ENCODE measurements at places on chromosomes 5 and 9. TPM values are rescaled to one million over a fixed set of nuclear protein-coding genes. Genes with fewer than 3 reads are reported as not detected.

Gene FBXO4
- 4.8 TPM for total RNA-seq

Gene BRIX1
- 40.1 TPM for total RNA-seq

Gene TMEM215
- not detected for total RNA-seq

Gene GMCL2
- not detected for total RNA-seq

Gene DNAJC18
- total RNA-seq: 8.1 TPM

Gene AMBP
- total RNA-seq: not detected

Gene STKLD1
- total RNA-seq: 0.27 TPM

Gene ZNF658
- total RNA-seq: 2.7 TPM

Gene IFNK
- total RNA-seq: not detected

Gene PCDHB14
- 1.5 TPM for total RNA-seq

Gene SEMA5A
- 4.0 TPM for total RNA-seq

Gene IFNA2
- not detected for total RNA-seq

Gene SLC25A2
- not detected for total RNA-seq

Gene MYMK
- total RNA-seq: not detected

Gene PCDHB8
- 0.34 TPM for total RNA-seq

Gene NUDT12
- total RNA-seq: 11.2 TPM

Gene PTTG1
- total RNA-seq: 38.9 TPM

Gene LYRM7
- total RNA-seq: 3.8 TPM

Gene SOX30
- not detected for total RNA-seq

Gene ZNF454
- 5.8 TPM for total RNA-seq

Gene ELAVL2
- 0.68 TPM for total RNA-seq

Gene DNAJB5
- total RNA-seq: 25.5 TPM

Gene ACTBL2
- 1.5 TPM for total RNA-seq

Gene LVRN
- not detected for total RNA-seq

Gene TLX3
- 0.58 TPM for total RNA-seq

Gene TMEM38B
- 12.0 TPM for total RNA-seq

Gene DOK3
- 1.1 TPM for total RNA-seq

Gene CCIN
- total RNA-seq: not detected

Gene DMAC1
- total RNA-seq: 15.3 TPM

Gene YTHDC2
- total RNA-seq: 20.4 TPM

Gene ENTPD8
- total RNA-seq: not detected

Gene INSL6
- total RNA-seq: not detected

Gene SERF1A
- total RNA-seq: 7.8 TPM

Gene AGXT2
- total RNA-seq: not detected

Gene IFNA13
- not detected for total RNA-seq

Gene CD274
- total RNA-seq: 6.6 TPM

Gene LCN2
- total RNA-seq: 283 TPM

Gene NME5
- 7.9 TPM for total RNA-seq

Gene CD72
- total RNA-seq: 1.7 TPM

Gene MLANA
- total RNA-seq: not detected

Gene RFESD
- total RNA-seq: 0.21 TPM

Gene STPG3
- not detected for total RNA-seq

Gene PCDHB11
- 1.8 TPM for total RNA-seq

Gene EQTN
- total RNA-seq: not detected

Gene OR1Q1
- total RNA-seq: not detected

Gene IL4
- not detected for total RNA-seq

Gene CD14
- total RNA-seq: 0.29 TPM

Gene TNFSF15
- 11.7 TPM for total RNA-seq

Gene PCDHGB1
- 1.7 TPM for total RNA-seq

Gene PCDHAC2
- total RNA-seq: 0.48 TPM

Gene TAF11L10
- total RNA-seq: not detected

Gene ADGRV1
- total RNA-seq: 3.5 TPM

Gene ARHGEF28
- total RNA-seq: 66.1 TPM

Gene BRINP1
- 0.82 TPM for total RNA-seq

Gene PDZD2
- 6.7 TPM for total RNA-seq

Gene FBP2
- not detected for total RNA-seq

All from kidney epithelial cell (primary cell).